Uterine smooth muscle cell (primary cell): ENCODE measurements at places on chromosomes 11 and 22. TPM values are rescaled to one million over a fixed set of nuclear protein-coding genes. Genes with fewer than 3 reads are reported as not detected.

The MMP11 gene
- total RNA-seq = 3.8 and 14.2 TPM in 2 replicates

The GGTLC3 gene
- not detected in 2 replicates for total RNA-seq

The SULT4A1 gene
- total RNA-seq = 0.12 TPM in 1 of 2 replicates, not detected in the other

The CFAP300 gene
- total RNA-seq = 5.9 and 7.9 TPM in 2 replicates

The RFPL3 gene
- total RNA-seq = not detected in 2 replicates

The C11orf91 gene
- total RNA-seq = not detected in 2 replicates

The TENM4 gene
- 39.2 and 51.9 TPM in 2 replicates for total RNA-seq

The SLC15A3 gene
- total RNA-seq = 7.5 and 10.6 TPM in 2 replicates

The APOA1 gene
- 0.62 and 1.4 TPM in 2 replicates for total RNA-seq

The OR51E2 gene
- under 0.01 and 0.11 TPM in 2 replicates for total RNA-seq

The DSCAML1 gene
- not detected in 2 replicates for total RNA-seq

The KDM4E gene
- total RNA-seq = under 0.01 TPM in 1 of 2 replicates, not detected in the other

The TMEM134 gene
- 28.4 and 30.1 TPM in 2 replicates for total RNA-seq

The NCAM1 gene
- total RNA-seq = 32.4 and 35.1 TPM in 2 replicates

The KRTAP5-8 gene
- total RNA-seq = not detected in 2 replicates

The MAJIN gene
- not detected in 2 replicates for total RNA-seq

The LDHAL6A gene
- not detected in 2 replicates for total RNA-seq

The PHF21B gene
- under 0.01 TPM in 1 of 2 replicates, not detected in the other for total RNA-seq

The OR2AT4 gene
- not detected in 2 replicates for total RNA-seq

The CPT1B gene
- total RNA-seq = 0.44 and 1.7 TPM in 2 replicates

The PANX3 gene
- not detected in 2 replicates for total RNA-seq

The SLC7A4 gene
- 0.12 and 0.22 TPM in 2 replicates for total RNA-seq

The ARHGAP42 gene
- 6.3 and 11.5 TPM in 2 replicates for total RNA-seq

The TUBGCP6 gene
- 37.0 and 37.6 TPM in 2 replicates for total RNA-seq

The OR8A1 gene
- not detected in 2 replicates for total RNA-seq

The SUSD2 gene
- 1.9 and 8.6 TPM in 2 replicates for total RNA-seq

The SMC1B gene
- total RNA-seq = under 0.01 TPM in 1 of 2 replicates, not detected in the other

The ANKK1 gene
- under 0.01 and 0.11 TPM in 2 replicates for total RNA-seq

The TLCD5 gene
- total RNA-seq = 9.1 and 10.1 TPM in 2 replicates

The PARVA gene
- total RNA-seq = 19.3 and 35.7 TPM in 2 replicates

The HTR3A gene
- total RNA-seq = under 0.01 TPM in 1 of 2 replicates, not detected in the other

The POTEH gene
- total RNA-seq = not detected in 2 replicates

The FOLR1 gene
- 0.12 TPM in 1 of 2 replicates, not detected in the other for total RNA-seq

The CEND1 gene
- 1.00 TPM in 2 replicates for total RNA-seq

The CHADL gene
- 0.33 and 1.4 TPM in 2 replicates for total RNA-seq

The RELT gene
- total RNA-seq = 3.1 and 4.9 TPM in 2 replicates

The CCDC116 gene
- total RNA-seq = 0.22 and 0.25 TPM in 2 replicates

The TSKU gene
- 5.1 and 9.4 TPM in 2 replicates for total RNA-seq

The BARX2 gene
- not detected in 2 replicates for total RNA-seq

The CAVIN3 gene
- 216 and 432 TPM in 2 replicates for total RNA-seq

The APOL5 gene
- not detected in 2 replicates for total RNA-seq

The UBQLN3 gene
- total RNA-seq = 0.12 TPM in 1 of 2 replicates, not detected in the other

The OR5B12 gene
- total RNA-seq = 0.11 TPM in 1 of 2 replicates, not detected in the other

The EIF4ENIF1 gene
- total RNA-seq = 10.4 and 10.6 TPM in 2 replicates

The C11orf42 gene
- total RNA-seq = not detected in 2 replicates

The TBC1D10A gene
- 15.5 and 16.0 TPM in 2 replicates for total RNA-seq

The CHRM1 gene
- total RNA-seq = not detected in 2 replicates

The MS4A12 gene
- total RNA-seq = not detected in 2 replicates

The OR6T1 gene
- total RNA-seq = not detected in 2 replicates

The APOBEC3A gene
- total RNA-seq = not detected in 2 replicates

The CD3E gene
- total RNA-seq = not detected in 2 replicates
